ENCODE measurements at places on chromosomes 1 and 21.
A peak's percentile ranks its signal among the peaks of the same experiment; 100 is the strongest.

GRCh38 chr1:7705048-7705907 is 65.8 kb upstream of the VAMP3 start:
- no peak for DNase-seq

- no peak for DNase-seq
These were observed 173.7 kb upstream of the FGGY start for GRCh38 chr1:59123081-59123681.

GRCh38 chr1:47471163-47471562 is 33.3 kb downstream of the FOXD2 start:
- no peak for DNase-seq

- DNase-seq: no peak
These were observed 3.0 kb upstream of the SLC35F3 start for GRCh38 chr1:233901495-233901894.

- no peak for DNase-seq
These were observed 43.0 kb downstream of the TRIM11 start for GRCh38 chr1:228363686-228364067.

DNA sequence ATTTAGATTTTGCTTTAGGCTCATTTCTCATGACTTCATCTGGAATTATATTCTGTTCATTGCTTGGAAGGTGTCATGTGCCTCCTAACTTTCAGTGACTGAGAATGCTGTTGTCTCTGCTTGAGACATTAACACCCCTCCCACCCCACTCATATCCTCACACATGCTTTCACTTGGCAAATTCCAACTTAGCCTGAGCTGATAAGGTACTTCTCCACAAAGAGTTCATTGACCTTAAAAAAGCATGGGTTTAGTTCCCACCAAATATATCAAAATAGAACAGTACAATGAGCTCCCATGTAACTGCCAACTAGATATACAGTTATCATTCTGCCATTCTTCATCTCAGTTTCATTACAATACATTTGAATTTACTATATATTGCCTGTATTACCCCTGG is 576.5 kb upstream of the ADGRL2 start:
- no peak for DNase-seq

- DNase-seq: no peak
These were observed 142.3 kb upstream of the SAMSN1 start for GRCh38 chr21:14688412-14688811.

DNA sequence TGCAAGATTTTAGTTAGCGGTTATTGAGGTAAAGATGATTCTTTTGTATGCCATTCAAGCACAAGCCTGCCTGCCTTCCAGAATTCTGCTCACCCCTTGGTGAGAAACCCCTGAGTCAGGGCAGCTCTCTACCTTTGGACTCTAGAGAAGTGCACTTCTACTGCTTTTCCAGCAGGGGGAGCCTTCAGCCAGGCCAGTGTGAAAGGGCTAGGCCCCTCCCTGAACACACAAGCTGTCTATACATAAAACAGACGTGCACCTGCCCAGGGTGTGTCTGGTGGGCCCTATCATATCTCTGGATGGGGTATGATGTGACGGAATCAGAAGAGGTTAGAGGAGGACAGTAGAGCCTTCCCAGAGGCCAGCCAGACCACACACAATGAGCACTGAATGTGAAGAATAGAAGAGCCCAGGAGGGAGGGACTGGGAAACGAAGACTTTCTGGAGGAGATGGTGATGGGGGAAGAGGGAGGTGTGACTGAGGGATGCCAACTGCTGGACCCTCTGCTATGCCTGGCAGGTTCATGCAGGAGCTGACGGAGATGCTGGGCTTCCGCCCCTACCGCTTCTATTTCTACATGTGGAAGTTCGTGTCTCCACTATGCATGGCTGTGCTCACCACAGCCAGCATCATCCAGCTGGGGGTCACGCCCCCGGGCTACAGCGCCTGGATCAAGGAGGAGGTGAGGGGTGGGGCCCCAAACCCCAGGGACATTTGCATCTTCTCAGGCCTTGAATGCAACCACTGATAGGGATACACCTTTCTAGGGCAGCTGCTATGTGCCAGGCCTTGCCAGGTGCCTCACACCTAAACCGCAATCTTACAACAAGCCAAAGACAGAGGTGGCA is 13.0 kb upstream of the KCNC4 start:
- peak; percentile 60 for DNase-seq

DNA sequence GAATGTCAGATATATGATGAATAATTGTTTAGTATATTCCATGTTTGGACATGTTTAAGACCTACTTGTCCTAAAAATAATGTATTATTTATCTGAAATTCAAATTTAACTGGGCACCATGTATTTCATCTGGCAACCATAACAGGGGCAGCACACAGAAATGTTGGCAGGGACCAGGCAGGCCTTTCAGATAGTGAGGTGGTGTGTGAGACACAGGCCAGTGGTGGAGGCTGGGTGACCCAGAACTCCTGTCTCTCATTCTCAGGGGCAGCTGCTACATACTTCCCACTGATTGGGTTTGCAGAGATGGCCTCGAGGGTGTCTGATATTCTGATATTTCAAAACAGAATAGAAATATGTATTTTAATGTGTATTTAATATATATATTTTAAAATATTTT is 1.3 kb upstream of the FASLG start:
- DNase-seq: no peak

GRCh38 chr1:7491109-7491817 is 279.8 kb upstream of the VAMP3 start:
- DNase-seq: peak; percentile 93

- no peak for DNase-seq
These were observed 1212.3 kb upstream of the NCAM2 start for GRCh38 chr21:19785941-19786340.

GRCh38 chr1:235417086-235417697 is 50.0 kb downstream of the TBCE start:
- DNase-seq: peak; percentile 62

- DNase-seq: no peak
These were observed 430.0 kb upstream of the RUNX1 start for GRCh38 chr21:35479065-35479448.

DNA sequence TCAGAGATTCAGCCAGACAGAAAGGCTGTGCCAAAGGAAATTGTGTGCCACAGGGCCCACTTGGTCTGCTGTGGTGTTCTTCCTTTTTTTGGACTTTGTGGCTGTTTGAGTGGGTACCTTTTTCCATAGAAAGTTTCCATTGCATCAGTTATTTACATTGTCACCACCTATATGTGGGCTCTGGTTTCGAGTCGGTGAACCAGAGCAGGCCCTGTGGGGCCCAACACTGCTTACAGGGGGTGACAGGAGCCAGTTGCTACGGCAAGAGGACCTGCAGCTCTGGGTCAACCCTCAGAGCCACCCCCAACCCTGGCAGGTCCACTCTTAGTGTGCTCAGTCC is 157.0 kb upstream of the EDN2 start:
- no peak for DNase-seq

DNA sequence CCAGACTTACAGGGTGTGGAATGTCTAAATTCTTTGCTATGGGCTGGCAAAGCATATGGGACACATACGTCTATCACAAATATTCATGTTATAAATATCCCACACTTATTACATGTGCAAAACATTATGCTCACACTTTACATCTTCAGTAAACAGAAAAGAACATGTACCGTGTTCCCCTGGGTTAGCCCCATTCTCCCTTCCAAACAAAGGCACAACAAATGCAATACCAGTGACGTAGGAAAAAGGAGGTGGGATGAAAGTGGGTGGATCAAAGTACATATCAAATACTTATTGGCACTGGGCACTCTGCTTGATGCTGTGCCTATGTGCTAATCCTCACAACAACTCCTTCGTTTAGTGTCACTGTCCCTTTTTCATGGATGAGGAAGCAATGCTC is 170.8 kb downstream of the ZSCAN20 start:
- DNase-seq: no peak

- no peak for DNase-seq
These were observed 33.7 kb downstream of the CDCA8 start for GRCh38 chr1:37725851-37726613.

GRCh38 chr21:43767498-43767983 is 8.6 kb downstream of the CSTB start:
- DNase-seq: no peak

- DNase-seq: no peak
These were observed 6.7 kb downstream of the KHDRBS1 start for GRCh38 chr1:32020339-32020738.

DNA sequence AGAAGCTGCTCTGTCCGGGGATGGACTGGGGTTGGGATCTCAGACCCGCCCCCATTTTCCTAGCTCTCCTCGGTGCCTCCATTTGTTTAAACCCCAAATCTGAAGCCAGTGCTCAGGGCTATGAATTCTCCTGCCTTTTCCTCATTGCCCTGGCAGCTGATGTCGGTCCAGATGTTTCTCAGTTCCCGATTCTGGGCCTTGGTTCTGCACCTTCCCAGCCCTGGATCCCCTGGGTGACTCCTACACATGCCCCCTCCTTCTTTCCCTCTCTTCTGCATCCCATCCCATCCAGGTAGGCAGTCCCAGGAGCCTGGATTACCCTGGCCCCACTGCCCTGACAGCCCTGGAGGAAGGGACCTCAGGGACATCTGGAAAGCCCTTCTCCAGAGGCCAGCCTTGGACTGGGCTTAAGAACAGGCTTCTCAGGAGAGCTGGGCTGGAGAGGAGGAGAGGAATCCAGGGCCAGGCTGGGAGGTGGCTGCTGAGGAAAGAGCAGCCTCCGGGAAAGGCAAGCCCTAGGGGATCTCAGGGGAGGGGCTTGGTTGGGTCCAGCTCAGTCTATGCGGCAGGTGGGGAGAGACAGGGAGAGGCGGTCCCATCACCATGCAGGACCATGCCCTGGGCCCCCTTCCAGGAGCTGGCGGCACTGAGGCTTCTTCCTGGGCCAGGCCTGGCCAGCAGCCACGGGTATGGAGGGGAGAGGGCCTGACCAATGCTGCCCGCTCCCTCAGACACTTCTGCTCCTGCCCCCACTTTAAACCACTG is 6.8 kb upstream of the EPS8L3 start:
- DNase-seq: no peak

GRCh38 chr1:66354311-66355201 is 179.4 kb upstream of the SGIP1 start:
- peak; percentile 74 for DNase-seq

- no peak for DNase-seq
These were observed 34.4 kb upstream of the CRNN start for GRCh38 chr1:152448496-152448895.

- DNase-seq: peak; percentile 98
These were observed at the start of gene RPS27 for GRCh38 chr1:153990468-153991150. RPS27 (plus strand) TSS chr1:153990762; CDS start chr1:153990797, 35 bp downstream.

- no peak for DNase-seq
These were observed 3.9 kb upstream of the ZNF678 start for GRCh38 chr1:227559499-227559898.

GRCh38 chr1:151553659-151554058 is 13.6 kb downstream of the TUFT1 start:
- DNase-seq: no peak

DNA sequence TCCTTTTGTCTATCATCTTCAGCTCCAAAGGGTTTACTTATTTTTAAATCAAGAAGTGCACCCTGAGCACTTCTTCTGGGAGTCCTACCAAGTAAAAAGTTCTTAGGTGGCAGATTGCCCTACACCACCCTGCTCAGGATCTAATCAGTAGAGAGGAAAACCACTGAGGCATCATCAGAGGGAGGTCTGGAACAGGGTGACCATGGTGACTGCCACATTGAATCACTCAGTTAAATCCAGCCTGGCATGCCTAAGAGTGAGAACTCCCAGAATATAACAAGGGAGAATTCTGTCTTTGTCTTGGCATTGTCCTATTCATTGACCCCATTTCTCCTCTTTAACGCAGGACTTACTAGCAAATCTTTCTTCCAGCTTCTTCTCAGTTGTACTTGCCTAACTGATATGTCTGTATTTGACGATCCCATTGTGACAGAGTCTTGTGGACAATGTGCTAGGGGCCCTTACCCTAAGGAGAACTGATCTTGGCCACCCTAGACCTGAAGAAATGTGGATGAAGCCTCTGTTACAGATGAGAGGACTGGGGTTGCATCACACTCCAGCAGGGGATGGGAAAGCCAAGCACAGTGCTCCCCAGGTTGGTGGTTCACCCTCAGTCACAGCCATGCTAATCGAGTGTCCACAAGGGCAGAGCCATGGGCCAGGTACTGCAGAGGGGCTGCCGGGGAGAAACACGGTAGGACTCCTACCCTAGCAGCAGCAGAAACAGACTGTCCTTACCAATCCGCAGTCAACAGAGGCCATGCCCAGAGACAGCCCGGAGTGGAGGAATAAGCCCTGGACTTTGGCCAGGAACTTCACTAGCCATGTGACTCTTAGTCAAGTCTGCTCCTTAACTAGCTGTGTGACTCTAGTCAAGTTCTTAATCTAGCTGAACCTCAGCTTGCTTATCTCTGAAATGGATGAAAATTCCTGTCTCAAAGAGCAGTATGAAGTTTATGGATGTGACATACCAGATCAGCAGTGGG is 15.4 kb downstream of the PKP1 start:
- no peak for DNase-seq

GRCh38 chr21:26499495-26499894 is 73.6 kb downstream of the CYYR1 start:
- DNase-seq: no peak

- DNase-seq: no peak
These were observed 61.0 kb downstream of the SYT14 start for GRCh38 chr1:209999005-209999404.

DNA sequence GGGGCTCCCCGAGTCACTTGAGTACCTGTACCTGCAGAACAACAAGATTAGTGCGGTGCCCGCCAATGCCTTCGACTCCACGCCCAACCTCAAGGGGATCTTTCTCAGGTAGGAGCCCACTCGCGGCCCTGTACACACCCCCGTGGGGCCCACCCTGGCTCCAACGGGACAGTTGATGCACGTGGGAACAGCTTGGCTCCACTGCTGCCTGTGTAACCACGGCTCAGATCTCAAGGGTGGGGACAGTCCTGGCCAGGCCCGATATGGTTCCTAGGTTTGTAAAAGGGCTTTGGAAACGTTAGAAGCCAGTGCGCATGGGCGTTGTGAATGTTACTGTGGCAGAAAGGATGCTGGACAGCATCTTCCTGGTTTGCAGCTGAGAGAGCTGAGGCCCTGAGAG is 18.8 kb downstream of the PODN start:
- no peak for DNase-seq

GRCh38 chr1:47031059-47031458 is 7.6 kb downstream of the CYP4X1 start:
- DNase-seq: no peak

GRCh38 chr1:54816951-54817350 is 15.8 kb upstream of the TTC22 start:
- no peak for DNase-seq

GRCh38 chr1:160664573-160665051 is 17.8 kb upstream of the SLAMF1 start:
- no peak for DNase-seq

DNA sequence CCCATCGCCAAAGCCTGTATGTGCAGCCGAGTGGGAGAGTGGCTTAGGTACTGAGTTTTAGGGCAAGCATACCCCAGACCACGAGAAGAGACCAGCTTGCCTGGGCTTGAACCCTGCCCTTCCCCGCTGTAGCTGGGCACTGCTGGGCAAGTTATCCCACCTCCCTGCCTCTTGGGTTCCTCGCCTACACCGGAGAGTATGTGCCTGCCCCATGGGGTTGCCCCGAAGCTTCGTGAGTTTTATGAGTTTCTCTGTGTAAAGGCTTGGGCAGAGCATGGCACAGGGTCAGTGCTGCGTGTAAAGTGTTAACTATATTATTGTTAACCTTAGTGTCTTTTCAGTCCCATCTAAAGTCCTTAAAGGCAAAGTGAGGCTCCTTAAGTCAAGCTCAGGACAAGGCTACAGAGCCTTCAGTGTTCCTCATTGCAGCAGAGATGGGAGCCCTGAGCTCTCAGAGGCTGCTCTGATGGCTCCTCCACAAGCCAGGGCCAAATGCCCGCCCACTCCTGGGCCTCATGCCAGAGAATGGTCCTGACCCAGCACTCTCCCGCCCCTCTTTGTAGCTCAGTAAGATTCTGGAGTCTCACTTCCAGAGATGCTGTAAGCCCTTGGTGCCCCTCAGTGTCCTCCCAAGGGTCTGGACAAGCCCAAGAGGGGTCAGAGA is 37.0 kb upstream of the KCNA10 start:
- no peak for DNase-seq
